Progenitor cell of endocrine pancreas (in vitro differentiated cells): ENCODE measurements at places on chromosomes 2 and 18. TPM values are rescaled to one million over a fixed set of nuclear protein-coding genes. Genes with fewer than 3 reads are reported as not detected.

DNA sequence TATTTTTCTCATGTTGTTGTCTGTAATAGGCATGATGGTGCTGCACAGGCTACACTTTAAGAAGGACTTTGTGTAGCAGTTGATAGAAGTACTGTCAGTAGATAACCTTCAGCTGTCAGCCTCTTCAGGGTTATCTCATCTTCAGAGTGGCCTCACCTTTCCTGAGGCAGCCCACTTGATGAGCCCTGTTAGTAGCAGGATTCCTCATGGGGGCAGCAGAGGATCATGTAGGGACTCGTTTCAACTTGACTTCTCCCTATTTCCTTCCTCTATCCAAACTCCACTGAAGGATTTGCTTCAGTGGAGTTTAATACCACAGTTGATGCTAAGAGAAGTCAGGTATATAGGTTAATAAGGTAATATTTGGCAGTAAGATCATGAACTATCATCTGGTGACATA, 530.3 kb upstream of the FSIP2 start:
- no peaks in the 10 kb centered on the region for H3K4me1 ChIP-seq
- no peaks in the 10 kb centered on the region for H3K36me3 ChIP-seq
- H3K27ac ChIP-seq: no peak overlapping the region
- DNase-seq: peak; percentile 35

- no peak overlapping the region for H3K27ac ChIP-seq
- H3K27me3 ChIP-seq: no peaks in the 10 kb centered on the region
- H3K4me3 ChIP-seq: no peak overlapping the region
- H3K36me3 ChIP-seq: no peaks in the 10 kb centered on the region
- H3K4me1 ChIP-seq: peaks cover 1% of the 10 kb centered on the region
Measured at GRCh38 chr2:106839849-106840595, 45.9 kb downstream of the ST6GAL2 start.

DNA sequence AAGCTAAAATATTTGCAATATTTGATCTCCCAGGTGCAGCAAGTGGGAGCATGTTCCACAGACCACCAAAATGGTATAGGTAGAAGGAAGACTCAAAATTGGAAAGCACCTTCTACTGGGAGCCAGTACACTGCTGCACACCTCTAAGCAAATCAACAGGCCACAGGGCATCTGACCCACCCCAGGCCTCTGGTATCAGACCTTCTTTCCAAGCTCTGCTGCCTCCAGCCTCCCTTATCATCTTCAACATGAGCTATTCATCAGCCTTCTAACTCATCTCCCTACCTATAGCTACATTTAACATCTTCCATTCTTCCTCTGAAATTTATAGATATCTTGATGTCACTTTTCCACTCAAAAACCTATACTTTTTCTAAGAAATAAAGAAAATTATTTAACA, 294.8 kb downstream of the ZEB2 start:
- DNase-seq: no peak
- peaks cover 3% of the 10 kb centered on the region for H3K4me1 ChIP-seq
- H3K36me3 ChIP-seq: no peaks in the 10 kb centered on the region
- H3K27ac ChIP-seq: no peak overlapping the region

DNA sequence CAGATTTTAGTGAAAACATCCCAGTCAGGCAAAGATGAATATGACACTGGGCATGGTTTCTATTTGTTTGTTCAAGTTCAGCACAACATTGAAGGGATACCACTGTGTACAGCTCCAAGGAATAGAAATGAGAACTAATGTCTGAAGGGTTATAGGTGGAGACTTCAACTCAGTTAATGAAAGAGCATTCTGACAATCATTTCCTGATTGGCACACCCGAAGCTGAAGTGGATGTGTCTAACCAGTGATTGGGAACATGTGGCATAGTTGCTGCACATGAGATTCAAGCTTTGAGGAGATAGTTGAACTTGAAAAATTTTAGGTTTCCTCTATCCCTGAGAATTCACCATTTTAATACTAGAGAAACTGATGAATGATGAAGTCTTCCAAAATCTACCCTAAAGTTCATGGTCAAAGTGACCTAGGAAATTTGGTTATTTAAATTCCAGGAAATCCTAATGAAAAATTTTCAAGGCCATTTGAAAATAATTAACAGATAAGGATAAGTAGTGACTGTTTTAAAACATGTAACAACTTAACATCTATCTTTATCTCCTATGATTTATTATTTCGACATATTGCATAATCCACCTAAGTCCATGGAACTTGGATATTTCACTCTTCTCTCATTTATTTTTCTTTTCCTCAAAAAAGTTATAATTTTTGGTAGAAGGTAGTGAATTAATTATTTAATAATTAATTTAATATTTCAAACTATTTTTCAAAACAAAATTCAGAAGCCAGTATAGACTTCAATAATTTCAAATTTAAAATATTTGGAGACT, 38.0 kb downstream of the SLC9A4 start:
- no peak overlapping the region for H3K27ac ChIP-seq
- H3K4me3 ChIP-seq: no peak overlapping the region
- H3K27me3 ChIP-seq: peaks cover 5% of the 10 kb centered on the region
- peaks cover 3% of the 10 kb centered on the region for H3K36me3 ChIP-seq
- DNase-seq: no peak

DNA sequence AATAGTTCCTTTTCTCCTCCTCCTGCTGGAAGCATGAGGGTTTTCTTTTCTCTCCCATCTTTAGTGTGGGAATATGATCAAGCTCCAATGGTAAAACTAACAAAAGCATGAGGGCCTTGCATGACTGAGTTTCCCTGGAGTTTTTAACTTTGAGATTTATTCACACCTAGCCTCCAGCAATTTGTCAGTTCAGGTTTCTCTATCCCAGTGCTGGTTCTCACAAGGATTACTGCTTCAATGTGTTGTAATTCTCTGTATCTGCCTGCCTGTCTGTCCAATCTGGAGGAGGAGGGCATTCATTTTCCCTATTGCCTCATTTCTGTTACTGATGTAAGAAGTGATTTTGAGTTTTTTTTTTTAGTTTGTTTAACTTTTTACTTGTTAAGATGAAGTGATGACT, 57.6 kb upstream of the RPRM start:
- no peaks in the 10 kb centered on the region for H3K27me3 ChIP-seq
- no peak overlapping the region for H3K27ac ChIP-seq
- H3K36me3 ChIP-seq: peaks cover 3% of the 10 kb centered on the region
- H3K4me3 ChIP-seq: no peak overlapping the region

The CPLX4 gene
- total RNA-seq: not detected in 2 replicates

DNA sequence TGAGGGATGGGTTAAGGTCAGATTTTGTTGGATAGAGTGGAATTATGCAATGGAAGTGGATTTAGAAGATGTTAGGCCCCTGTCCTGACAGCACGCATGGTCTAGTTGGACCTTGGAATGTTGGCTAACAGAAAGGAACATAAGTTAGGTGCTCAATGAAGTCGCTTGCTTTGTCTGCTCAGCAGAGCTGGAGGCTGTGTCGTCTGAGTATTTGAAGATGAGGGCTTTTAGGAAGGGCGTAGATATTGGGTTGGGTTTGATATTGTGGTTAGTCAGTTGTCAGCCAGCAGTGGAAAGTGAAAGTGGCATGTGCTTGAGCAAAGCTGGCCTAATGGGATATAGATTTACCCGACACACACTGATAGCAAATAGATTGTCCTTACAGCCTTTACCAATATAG, 239.3 kb downstream of the PRKCE start:
- no peak overlapping the region for H3K27ac ChIP-seq
- H3K36me3 ChIP-seq: no peaks in the 10 kb centered on the region
- DNase-seq: no peak
- H3K4me3 ChIP-seq: no peak overlapping the region

The VWA3B gene
- 0.12 and 0.47 TPM in 2 replicates for total RNA-seq

DNA sequence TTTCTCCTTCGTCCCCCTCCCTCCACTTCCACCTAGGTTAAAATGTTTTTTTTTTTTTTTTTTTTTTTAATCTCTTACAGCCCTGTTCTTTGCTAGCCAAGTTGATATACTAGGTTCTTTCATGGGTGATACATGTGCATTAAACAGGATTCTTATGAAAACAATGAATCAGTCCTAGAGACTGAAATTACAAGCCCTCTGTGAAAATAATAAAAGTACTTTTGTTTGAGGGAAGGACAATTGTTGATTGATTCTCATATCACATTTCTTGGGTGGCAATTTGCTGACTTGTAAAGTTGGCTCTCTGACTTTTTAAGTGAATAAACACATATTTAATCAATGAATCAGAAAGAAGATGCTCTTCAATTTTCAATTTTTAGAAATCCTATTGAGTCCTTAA, 639.9 kb downstream of the LRP1B start:
- H3K27ac ChIP-seq: no peak overlapping the region
- no peak overlapping the region for H3K4me3 ChIP-seq
- DNase-seq: no peak
- H3K4me1 ChIP-seq: no peaks in the 10 kb centered on the region

The IL1R2 gene
- not detected in 2 replicates for total RNA-seq

DNA sequence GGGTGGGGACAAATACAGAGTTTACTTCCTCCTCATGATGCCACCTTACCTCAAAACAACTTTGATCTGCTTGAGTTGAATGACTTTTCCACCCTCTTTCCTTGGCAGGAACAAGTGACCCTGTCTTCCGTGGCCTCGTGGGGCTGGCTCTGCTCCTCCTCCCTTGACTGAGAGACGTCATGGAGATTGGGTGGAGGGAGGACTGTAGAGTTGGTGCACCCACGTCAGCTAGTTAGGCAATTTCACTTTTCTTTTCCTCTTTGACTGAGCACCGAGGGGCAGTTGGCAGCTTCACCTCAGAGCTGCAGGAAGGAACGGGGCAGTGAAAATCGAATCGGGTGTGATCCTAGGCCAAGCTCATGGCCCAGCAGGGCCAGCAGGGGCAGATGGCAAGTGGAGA, at the start of gene SP140:
Gene SP140 (plus strand): TSS at position 251 of the 400 bp plus-strand sequence. CDS start 109 bp downstream, at position 360.
- H3K36me3 ChIP-seq: no peaks in the 10 kb centered on the region
- no peak within 1 kb of the TSS for H3K4me3 ChIP-seq
- H3K27ac ChIP-seq: no peak within 1 kb of the TSS
- no peaks in the 10 kb centered on the region for H3K27me3 ChIP-seq
- H3K4me1 ChIP-seq: no peaks in the 10 kb centered on the region

The CBLN2 gene
- total RNA-seq: 0.18 and 0.38 TPM in 2 replicates

The KCNS3 gene
- total RNA-seq: 7.4 and 8.2 TPM in 2 replicates

- H3K4me3 ChIP-seq: no peak overlapping the region
- no peaks in the 10 kb centered on the region for H3K36me3 ChIP-seq
- no peak for DNase-seq
Measured at GRCh38 chr2:60963190-60963589, 54.3 kb upstream of the PEX13 start.

GRCh38 chr2:95526360-95527341, 42.1 kb upstream of the TRIM43B start:
- H3K4me3 ChIP-seq: no peak overlapping the region
- H3K27ac ChIP-seq: no peak overlapping the region
- H3K27me3 ChIP-seq: peaks cover 8% of the 10 kb centered on the region
- DNase-seq: no peak
- H3K36me3 ChIP-seq: no peaks in the 10 kb centered on the region
- no peaks in the 10 kb centered on the region for H3K4me1 ChIP-seq

DNA sequence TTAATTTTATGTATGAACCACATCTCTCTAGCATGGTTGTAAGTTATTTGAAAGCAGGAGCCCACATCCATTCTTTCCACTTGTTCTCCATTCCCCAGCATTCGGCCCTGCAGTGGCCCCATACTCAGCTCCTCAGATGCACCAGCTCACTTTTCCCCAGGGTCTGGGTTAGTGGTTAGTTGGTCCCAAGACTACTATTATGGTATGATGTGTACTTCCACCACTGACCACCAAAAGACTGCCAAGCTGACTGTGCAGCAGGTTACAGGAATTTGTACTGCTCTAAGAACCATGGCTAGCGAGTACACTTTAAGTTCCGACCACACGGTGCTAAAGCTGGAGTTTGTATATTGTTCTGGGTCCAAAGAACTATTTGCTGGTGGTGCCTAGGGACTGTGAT, 413.6 kb upstream of the TCF4 start:
- no peak for DNase-seq
- no peak overlapping the region for H3K4me3 ChIP-seq
- no peaks in the 10 kb centered on the region for H3K36me3 ChIP-seq
- H3K27ac ChIP-seq: no peak overlapping the region

The DHX57 gene
- total RNA-seq: 30.4 and 36.0 TPM in 2 replicates

DNA sequence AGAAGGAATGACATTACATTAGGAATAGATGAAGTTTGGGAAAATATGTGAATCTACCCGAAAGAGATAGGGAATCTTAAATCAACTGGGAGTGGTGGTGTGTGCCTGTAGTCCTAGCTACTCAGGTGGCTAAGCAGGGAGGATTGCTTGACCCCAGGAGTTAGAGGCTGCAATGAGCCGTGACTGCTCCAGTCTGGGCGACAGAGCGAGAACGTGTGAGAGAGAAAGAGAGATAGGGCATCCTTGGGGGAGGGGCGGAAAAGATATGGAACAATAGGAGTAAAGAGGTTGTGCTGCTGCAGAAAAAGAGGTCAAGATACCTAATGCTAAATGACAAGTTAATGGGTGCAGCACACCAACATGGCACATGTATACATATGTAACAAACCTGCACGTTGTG, 47.1 kb upstream of the ADAM23 start:
- H3K4me1 ChIP-seq: peaks cover 8% of the 10 kb centered on the region
- H3K27ac ChIP-seq: no peak overlapping the region
- no peak overlapping the region for H3K4me3 ChIP-seq
- H3K27me3 ChIP-seq: peaks cover 4% of the 10 kb centered on the region
- peaks cover 5% of the 10 kb centered on the region for H3K36me3 ChIP-seq
- no peak for DNase-seq

- H3K27ac ChIP-seq: no peak overlapping the region
- no peak for DNase-seq
- peaks cover 26% of the 10 kb centered on the region for H3K4me1 ChIP-seq
- no peak overlapping the region for H3K4me3 ChIP-seq
Measured at GRCh38 chr18:69759046-69759445, 188.6 kb downstream of the CD226 start.

GRCh38 chr2:196046123-196046917, 22.3 kb downstream of the DNAH7 start:
- H3K27me3 ChIP-seq: no peaks in the 10 kb centered on the region
- H3K4me1 ChIP-seq: no peaks in the 10 kb centered on the region
- H3K27ac ChIP-seq: no peak overlapping the region
- no peak for DNase-seq

DNA sequence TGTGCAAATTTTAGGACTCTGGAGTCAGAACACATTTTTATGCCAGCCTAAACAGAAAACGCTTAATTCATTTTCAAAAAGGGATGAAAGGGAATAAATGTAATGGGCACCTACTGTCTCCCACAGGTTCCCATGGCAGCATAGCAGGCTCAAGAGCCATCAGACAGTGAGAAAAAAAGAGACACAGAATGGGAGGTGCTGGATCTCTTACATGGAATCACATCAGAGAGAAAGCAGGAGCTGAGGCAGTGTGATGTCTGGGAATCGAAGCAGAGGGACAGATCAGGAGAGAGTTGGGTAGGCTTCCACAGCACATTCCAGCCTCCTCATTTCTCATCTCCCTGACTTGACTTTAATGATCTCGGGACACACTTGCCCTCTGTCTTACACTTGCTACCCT, 684.3 kb downstream of the KCNJ3 start:
- peaks cover 2% of the 10 kb centered on the region for H3K27me3 ChIP-seq
- H3K4me1 ChIP-seq: peaks cover 8% of the 10 kb centered on the region
- H3K27ac ChIP-seq: no peak overlapping the region
- no peak for DNase-seq
- no peaks in the 10 kb centered on the region for H3K36me3 ChIP-seq

- no peak for DNase-seq
- H3K4me3 ChIP-seq: no peak overlapping the region
- peaks cover 9% of the 10 kb centered on the region for H3K36me3 ChIP-seq
- H3K4me1 ChIP-seq: peaks cover 13% of the 10 kb centered on the region
Measured at GRCh38 chr2:226758921-226759640, 40.5 kb downstream of the IRS1 start.
